ENCODE measurements at places on chromosomes 7 and 10.

DNA sequence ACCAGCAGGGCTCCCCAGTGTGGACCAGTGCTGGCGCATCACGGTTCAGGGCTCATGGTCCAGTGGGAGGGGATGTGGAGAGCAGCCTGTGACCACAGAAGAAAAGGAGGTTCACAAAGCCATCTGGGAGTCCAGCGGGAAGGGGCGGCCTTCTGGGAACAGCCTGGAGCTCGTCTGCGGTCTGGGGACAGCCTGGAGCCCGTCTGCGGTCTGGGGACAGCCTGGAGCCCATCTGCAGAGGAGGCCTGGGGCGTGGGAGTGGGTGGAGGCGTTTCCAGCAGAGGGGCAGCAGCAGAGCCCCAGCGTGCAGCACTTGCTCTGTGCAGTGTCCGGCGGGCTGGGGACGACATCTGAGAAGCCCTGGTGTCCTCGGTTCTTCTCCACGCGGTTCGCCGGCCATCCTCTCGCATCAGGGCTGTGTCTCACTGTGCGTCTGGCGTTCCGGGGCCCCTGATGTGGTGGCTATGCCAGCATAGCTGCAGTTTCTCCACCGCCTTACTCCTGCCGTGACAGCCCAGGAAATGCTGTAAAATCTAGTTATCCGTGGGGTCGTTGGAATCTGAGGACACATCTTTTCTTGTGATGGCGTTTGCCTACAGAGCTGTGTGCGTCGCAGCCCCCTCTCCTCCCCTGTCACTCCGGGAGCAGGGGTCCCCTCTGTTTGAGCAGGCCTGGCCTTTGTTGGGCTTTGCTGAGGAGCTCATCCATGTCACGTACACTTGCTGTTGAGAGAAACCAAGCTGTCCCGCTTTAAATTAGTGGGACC lies 104.6 kb downstream of the INPP5A start:
- no peak for DNase-seq

- no peak for DNase-seq
Measured at GRCh38 chr10:118990326-118990725, 39.2 kb upstream of the NANOS1 start.

DNA sequence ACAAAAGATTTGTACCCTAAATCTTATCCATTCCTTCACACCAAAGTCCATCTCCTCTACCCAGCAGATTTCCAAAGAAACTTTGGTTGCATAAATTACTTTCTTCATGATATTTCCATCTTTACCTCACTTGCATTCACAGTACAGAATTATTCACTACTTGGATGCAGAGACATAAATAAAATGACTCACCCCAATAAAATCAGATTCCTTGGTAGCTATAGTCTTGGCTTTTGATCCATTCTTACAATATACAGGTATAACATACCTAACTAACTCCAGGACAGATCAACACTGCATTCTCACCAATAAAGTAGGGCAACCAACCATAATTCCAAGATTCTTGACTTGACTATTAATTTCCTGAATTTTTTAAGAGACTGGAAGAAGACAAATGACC lies 815.1 kb downstream of the MAGI2 start:
- no peak for DNase-seq

DNA sequence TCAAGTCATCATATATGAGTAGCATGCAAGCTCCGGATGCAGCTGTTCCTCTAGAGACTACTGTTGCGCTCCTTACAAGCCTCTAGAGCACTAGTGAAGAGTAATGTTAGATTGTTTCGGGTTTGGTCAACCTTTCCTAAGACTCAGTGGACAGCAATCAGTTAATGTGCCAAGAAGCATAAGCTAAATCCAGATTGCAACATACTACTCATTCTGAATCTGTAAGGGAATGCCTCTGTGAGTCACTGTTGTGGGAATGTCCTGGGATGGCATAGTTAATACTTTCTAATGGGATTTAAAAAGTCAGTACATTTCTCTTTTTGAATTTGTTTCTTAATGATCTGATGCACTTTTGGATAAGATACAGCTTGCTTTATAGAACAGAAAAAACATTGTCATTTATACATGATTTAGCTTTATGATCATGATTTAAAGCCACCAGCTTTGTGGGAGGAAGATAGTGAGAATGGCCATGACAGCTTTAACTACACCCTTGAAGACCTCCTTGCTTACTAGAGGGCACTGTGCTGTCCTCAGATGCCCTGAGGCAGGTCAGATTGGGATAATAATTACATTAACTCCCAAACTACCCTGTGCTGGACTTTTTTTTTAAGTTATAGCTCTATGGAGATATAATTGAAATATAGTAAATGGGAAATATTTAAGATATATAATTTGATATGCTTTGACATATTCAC lies 138.4 kb downstream of the SDK1 start:
- DNase-seq = no peak

DNA sequence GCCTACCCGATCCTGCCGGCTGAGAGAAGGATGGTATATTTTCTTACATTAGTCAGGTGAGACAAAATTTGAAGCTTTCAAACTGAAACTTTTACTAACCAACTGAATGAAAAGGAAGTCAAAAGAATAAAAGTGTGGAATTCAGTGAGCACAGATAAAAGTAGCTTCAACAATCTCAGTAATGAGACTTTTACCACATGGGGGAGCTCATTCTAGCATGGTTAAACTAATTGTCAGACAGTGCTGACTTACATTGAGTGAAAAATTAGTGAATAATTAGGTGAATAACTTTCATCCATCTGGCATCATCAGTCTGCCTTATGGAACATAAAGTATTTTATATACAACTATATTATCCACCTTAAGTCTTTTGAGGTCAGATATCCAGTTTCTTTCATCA lies 8.4 kb downstream of the FAM237B start:
- no peak for DNase-seq

DNA sequence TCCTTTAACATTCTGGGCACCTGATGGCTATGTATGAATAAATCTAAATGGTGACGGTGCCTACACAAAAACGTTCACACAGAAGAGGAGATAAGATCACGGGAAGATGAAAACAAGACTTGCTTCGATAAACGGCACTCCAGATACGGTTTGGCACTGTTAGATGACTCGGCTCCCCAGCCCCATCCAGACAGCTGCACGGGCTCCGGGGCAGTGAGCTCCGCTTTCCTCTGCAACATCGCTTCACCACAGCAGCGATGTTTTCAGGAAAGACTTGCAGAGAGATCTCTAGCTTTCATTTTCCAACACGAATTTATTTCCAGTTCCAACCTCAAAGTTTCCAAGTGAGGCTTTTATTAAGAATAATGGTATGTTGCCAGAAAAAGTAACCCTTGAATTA lies 132.1 kb downstream of the KLF6 start:
- DNase-seq = no peak

GRCh38 chr7:75616421-75617167 lies 122.1 kb downstream of the HIP1 start:
- no peak for DNase-seq

Data from stimulated activated CD4-positive, alpha-beta T cell treated with anti-CD3 and anti-CD28 coated beads, Interleukin-15, amount 100 ng/mL, for 1 hour (primary cell).